ENCODE measurements at places on chromosomes 2 and 18.

DNA sequence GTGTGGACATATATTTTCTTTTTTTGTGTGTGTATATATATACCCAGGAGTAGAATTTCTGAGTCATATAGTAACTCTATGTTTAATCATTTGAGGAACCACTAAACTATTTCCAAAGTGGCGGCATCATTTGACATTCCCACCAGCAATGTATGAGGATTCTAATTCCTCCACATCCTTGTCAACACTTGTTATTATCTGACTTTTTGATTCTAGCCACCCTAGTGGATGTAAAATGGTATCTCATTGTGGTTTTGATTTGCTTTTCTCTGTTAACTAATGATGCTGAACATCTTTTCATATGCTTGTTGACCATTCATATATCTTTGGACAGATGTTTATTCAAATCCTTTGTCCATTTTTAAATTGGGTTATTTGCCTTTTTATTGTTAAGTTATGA lies 120.3 kb downstream of the TGFA start:
- no peak for DNase-seq

DNA sequence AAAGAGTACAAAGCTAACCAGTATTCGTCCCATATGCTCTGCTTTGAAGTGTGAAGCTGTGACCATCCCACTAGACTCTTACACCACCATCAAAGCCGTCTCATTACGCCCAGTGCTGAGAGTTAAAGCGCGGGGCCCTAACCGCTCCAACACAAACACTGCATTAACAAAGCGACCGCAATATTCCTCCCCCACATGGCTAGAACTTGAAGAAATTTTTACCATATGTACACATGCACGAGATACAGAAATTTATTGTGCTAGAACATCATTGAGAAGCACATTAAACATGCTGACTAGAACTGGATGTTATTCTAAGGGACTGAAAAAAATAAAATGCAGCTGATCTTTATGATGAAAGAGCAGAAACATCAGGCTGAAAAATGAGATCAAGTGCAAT lies 20.5 kb downstream of the FTCDNL1 start:
- no peak for DNase-seq

DNA sequence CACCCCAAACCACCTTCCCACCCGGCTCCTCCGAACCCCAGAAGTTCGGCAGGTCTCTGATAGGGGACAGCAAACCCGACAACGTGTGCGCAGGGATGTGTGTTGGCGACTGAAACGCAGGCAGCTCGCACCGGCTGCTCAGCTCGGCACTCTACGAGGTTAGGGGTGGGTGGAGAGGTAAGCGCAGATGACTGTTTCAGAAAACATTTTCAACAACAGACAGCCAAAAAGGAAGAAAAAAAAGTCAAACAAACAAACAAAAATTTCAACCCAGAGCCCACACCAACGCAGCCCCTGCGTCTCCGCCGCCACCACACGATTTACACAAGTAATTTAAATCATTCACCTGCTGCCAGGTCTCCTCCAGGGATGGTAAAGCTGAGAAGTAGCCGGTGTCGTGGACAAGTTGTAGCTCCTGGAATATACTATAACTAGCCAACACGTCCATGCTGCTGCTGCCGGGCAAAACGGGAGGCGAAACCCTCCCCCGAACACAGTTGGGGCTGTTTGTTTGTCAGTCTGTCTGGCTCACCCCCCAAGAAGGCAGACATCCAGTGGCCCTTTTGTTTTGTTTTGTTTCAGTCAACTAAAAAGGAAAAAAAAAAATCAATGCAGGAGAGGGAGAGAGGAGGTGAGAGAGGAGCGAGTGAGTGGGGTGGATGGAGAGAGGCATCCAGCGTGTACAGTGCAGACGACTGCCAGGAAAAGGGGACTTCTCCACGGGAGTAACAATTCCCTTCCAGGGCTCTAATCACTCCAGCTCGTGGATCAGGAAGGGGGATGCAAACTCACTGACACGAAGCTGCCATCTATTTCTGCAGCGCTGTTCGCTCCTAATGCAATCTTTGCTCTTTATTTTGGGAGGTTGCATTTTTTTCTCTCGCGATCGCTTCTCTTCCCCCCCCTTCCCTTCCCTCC lies at the start of gene KLF7:
KLF7 (minus strand) TSS at position 828 of the 918 bp plus-strand sequence; CDS start at position 448, 380 bp downstream.
- no peak for DNase-seq

- DNase-seq, result no peak
Measured at GRCh38 chr2:179031731-179032408, 18.1 kb downstream of the CCDC141 start.

GRCh38 chr2:11500702-11501303 lies 33.0 kb upstream of the GREB1 start:
- DNase-seq, result no peak

DNA sequence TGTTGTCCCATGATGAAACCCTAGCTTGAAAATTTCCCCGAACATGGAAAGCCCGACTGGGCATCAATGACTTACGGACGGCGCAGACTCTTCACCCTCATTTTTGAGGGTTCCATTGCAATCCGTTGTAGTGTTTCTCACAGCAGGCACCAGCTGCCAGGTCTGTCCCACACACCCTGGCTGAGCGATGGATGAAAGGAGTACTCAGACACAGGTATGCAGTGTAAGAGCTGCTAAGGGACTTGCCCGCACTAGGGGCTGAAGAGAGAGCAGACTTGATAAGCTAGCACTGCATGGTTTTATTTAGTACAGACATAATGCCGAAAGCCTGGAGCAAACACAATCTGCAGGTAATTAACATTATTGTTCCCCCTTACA lies 15.8 kb downstream of the DYNAP start:
- no peak for DNase-seq

GRCh38 chr2:217413193-217413592 lies 553.3 kb upstream of the TNP1 start:
- no peak for DNase-seq

- peak; percentile 57 for DNase-seq
Measured at GRCh38 chr2:37851828-37852584, 73.1 kb upstream of the RMDN2 start.

- no peak for DNase-seq
Measured at GRCh38 chr2:137190411-137191195, 425.3 kb downstream of the THSD7B start.

GRCh38 chr2:63056107-63057050 lies 5.7 kb downstream of the OTX1 start:
- DNase-seq, result no peak

DNA sequence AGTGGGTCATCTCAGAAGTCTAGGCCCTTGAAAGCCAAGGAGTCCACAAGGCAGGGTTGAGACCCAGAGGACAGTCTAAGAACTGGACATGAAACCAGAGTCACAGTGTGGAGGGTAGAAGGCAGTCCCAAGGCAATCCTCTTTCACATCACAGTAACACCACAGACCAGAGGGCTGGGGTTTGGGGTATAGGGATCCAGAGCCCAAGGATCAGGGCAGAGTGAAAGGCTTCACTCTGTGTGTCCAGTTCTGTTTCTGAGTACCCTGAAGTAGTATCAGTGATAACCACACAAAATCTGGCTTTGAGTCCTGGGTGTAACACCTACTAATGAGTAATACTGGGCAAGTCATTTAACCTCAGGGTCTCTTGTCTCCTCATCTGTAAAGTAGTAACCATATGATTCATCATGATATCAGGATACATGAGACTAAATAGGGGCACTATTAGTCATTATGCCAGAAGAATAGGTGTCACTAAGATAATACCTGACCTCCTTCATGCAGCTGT lies 91.0 kb downstream of the ICA1L start:
- peak; percentile 9 for DNase-seq
